Foreskin melanocyte (primary cell): ENCODE measurements at places on chromosomes 11 and 22.

- DNase-seq = no peak
Measured at GRCh38 chr11:68191661-68192579, 21.2 kb downstream of the KMT5B start.

GRCh38 chr22:22098457-22099193 is 116.0 kb upstream of the TOP3B start:
- DNase-seq = no peak

DNA sequence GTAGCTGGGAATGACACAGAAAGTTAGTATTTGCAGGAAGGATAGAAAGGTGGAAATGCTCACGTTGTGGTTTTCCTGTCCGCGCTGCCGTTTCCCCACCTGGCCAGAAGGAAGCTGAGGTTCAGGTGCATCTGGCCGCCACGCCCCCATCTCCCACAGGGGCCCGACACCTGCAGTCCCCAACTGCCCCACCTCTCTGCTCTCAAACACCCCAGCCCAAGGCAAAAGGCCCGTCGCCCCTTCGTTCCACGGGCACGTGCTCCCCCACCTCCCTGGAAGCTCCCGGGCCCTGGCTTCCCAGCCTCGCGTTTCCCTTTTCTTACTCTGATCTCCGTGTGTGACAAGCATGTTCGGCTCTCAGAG is 985.1 kb downstream of the BRD1 start:
- DNase-seq = no peak

- DNase-seq = peak; percentile 37
Measured at GRCh38 chr22:22955866-22956535, 68.4 kb downstream of the IGLL5 start.
